IMR-90 (cell line): ENCODE measurements at places on chromosomes 2 and 18.
A peak's percentile ranks its signal among the peaks of the same experiment; 100 is the strongest.

DNA sequence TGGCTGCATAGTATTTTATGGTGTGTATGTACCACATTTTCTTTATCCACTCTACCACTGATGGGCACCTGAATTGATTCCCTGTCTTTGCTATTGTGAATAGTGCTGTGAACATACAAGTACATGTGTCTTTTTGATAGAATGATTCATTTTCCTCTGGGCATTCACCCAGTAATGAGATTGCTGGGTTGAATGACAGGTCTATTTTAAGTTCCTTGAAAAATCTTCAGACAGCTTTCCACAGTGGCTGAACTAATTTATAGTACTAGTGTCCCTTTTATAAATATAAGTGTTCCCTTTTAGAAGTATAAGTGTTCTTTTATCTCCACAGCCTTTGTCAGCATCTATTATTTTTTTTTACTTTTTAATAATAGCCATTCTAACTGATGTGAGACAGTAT, 303.9 kb upstream of the EPHA4 start:
- no peaks in the 10 kb centered on the region for H3K4me1 ChIP-seq
- H3K4me3 ChIP-seq = no peak overlapping the region
- no peaks in the 10 kb centered on the region for H3K36me3 ChIP-seq
- DNase-seq = no peak

DNA sequence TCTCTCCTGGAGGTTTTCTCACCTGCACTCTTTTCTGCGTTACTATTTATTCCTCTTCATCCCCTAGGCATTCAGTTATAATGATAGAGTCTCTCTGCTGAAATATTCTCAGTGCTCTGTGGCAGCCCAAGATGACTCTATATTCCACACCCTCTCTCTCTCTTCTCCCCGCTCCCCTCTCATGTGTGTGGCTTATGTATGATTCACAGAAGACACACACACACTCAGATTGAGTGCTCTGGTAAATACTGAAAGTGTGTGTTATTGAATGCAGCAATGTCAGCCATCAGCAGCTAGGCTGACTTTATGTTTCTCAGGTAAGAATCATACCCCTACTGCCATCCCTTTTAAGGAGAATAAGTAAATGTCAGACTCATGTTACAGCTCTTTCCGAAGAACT, 201.2 kb downstream of the SLC4A10 start:
- H3K27ac ChIP-seq = no peak overlapping the region
- H3K36me3 ChIP-seq = no peaks in the 10 kb centered on the region
- no peak for DNase-seq
- no peaks in the 10 kb centered on the region for H3K4me1 ChIP-seq

DNA sequence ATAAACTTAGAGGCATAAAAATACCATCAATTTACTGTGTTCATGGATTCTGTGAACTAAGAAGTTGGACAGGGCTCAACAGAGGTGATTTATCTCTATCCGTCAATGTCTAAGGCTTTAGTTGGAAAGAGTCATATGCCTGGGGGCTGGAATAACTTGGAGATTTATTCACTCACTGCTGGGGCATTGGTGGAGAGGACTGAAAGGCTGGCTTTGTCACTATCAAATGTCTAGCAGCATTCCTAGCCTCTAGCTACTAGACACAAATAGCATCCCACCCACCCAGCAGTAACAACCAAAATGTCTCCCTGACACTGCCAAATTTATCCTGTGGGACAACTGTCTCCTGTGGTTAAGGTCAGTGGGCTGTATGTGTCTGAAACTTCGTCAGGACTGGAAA, 71.0 kb downstream of the EVA1A start:
- no peak overlapping the region for H3K4me3 ChIP-seq
- H3K27ac ChIP-seq = no peak overlapping the region
- DNase-seq = no peak
- peaks cover 9% of the 10 kb centered on the region for H3K36me3 ChIP-seq
- no peaks in the 10 kb centered on the region for H3K4me1 ChIP-seq

DNA sequence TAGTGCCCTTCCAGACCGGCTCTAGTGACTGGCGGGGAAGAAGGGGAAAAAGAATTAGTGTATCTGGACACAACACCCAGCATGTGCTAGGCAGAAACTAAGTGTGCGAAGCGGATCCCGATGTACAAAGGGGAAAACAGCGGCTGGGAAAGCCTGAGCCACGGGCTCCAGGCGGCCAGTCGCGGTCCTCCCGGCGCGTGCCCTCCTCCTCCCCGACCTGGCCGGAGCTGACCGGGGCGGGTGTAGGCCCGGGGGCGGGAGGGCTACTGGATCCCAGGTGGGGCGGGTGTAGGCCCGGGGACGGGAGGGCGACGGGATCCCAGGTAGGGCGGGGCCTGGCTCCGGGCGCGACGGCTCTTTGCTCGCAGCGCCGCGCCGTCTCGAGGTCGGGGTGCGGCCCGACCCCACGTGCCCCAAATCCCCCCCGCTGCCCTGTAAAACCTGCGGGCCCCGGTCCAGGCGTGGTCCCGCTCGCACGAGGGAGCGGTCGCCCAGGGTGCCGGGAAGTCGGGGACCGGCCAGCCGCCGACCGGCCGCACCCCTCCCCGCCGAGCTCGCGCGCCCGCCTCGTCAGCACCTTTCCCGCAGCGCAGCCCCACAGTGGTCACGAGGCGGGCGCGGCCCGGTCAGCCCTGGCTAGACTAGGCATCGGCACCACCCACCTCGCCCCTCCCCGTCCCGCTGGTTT, 48.8 kb downstream of the C2orf42 start:
- peak overlapping the region; percentile 77 for H3K27ac ChIP-seq
- H3K27me3 ChIP-seq = no peaks in the 10 kb centered on the region
- peaks cover 14% of the 10 kb centered on the region for H3K4me1 ChIP-seq
- H3K36me3 ChIP-seq = no peaks in the 10 kb centered on the region
- H3K4me3 ChIP-seq = peak overlapping the region; percentile 45
- DNase-seq = peak; percentile 38

- H3K36me3 ChIP-seq = no peaks in the 10 kb centered on the region
- H3K4me1 ChIP-seq = no peaks in the 10 kb centered on the region
- H3K27ac ChIP-seq = no peak overlapping the region
- DNase-seq = no peak
Observed at GRCh38 chr2:140550821-140551220, 1580.0 kb downstream of the LRP1B start.

- peak; percentile 62 for DNase-seq
- no peaks in the 10 kb centered on the region for H3K4me1 ChIP-seq
- H3K4me3 ChIP-seq = no peak overlapping the region
- H3K36me3 ChIP-seq = no peaks in the 10 kb centered on the region
- H3K27ac ChIP-seq = no peak overlapping the region
Observed at GRCh38 chr2:12236136-12236844, 480.4 kb upstream of the TRIB2 start.
